Stomach (tissue), 19 donors: ENCODE measurements at places on chromosomes 7 and 10. TPM values are rescaled to one million over a fixed set of nuclear protein-coding genes. Genes with fewer than 3 reads are reported as not detected.

The RELN gene
- total RNA-seq, result 3.5 TPM

The ARL4A gene
- 11.1 TPM for total RNA-seq

The PCLO gene
- 8.1 TPM for total RNA-seq

The SEMA3A gene
- total RNA-seq, result 4.1 TPM

The GPRIN2 gene
- 3.5 TPM for total RNA-seq

DNA sequence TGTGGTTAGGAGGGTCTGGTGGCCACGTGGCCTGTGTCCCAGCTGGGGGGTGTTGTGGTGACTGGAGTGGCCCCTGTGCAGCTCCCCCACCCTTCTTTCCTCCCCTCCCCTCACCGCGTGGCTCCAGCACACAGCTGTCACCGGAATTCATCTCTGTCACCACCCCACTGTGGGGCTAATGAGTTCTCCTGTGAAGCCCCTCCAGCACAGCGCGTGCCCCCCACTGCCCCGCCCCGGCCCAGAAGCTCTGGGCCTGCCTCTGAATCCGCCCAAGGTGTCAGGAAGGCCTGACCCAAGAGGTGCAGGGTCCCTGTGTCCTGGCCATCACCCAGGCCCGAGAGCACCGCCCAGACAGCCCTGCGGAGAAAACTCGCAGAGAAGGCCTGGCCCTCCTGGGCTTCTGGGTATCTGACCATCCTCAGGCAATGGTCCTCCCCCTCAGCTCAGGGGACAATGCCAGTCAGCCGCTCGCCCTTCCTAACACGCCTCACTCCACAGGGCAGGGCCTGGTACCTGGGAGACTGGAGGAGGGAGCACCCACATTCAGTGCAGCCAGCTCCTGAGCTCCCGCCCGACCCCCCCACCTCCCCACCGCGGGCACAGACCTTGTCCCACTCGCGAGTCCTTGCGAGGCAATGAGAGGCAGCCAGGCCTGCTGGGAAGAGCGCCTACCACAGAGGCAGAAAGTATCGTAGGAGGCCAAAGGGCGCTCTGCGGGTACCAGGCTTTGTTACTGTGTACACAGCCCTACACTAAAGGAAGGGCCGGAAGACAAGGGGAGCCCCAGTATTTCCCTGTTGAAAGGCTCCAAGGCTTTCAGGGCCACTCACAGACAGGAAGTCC, 38.2 kb downstream of the GBX1 start:
- peaks cover 18% of the 10 kb centered on the region for H3K4me1 ChIP-seq
- H3K27ac ChIP-seq, result no peak overlapping the region
- peak; percentile 54 for DNase-seq
- no peak overlapping the region for H3K4me3 ChIP-seq

DNA sequence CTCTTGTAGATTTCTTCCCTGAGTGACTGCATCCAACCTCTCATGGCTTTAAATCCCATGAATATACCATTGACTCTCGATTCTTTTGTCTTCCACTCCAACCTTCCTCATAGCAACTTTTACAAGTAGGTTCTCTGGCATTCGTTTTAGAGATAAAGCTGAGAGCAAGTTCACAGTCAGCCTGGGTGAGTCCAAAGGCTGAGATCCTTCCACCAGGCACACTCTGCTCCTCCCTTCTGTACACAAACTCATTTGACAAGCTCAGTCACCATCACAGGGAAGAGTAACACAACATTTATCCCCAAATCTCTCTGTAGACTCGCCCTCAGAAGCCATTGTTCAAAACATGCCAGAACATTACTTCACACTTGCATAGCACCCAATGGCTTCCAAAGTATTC, 10.9 kb downstream of the CTTNBP2 start:
- H3K4me1 ChIP-seq, result peaks cover 8% of the 10 kb centered on the region
- H3K36me3 ChIP-seq, result no peaks in the 10 kb centered on the region
- no peak overlapping the region for H3K27ac ChIP-seq
- DNase-seq, result no peak

DNA sequence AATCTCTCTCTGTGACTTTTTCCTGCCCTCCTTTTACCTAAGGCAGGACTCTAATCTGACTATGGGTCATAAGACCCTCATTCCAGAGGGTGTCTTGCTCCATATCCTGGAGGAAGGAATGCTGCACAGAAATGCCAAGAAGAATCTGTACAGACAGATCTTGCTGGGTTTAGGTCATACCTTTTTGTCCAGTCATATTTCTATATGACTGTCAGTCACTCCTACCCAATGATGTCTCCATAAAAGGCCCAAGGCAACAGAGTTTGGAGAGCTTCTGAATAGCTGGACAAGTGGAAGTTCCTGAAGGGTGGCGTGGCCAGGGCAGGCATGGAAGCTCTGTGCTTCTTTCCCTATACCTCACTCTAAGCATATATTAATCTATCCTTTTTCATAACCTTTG, 47.5 kb downstream of the FEZF1 start:
- H3K4me1 ChIP-seq, result no peaks in the 10 kb centered on the region
- no peaks in the 10 kb centered on the region for H3K27me3 ChIP-seq
- H3K36me3 ChIP-seq, result no peaks in the 10 kb centered on the region
- no peak overlapping the region for H3K27ac ChIP-seq
- DNase-seq, result no peak
- H3K4me3 ChIP-seq, result no peak overlapping the region

- DNase-seq, result no peak
- H3K4me3 ChIP-seq, result no peak overlapping the region
- H3K27ac ChIP-seq, result no peak overlapping the region
- no peaks in the 10 kb centered on the region for H3K27me3 ChIP-seq
These were observed 15.2 kb upstream of the LAMB4 start for GRCh38 chr7:108145401-108145800.

DNA sequence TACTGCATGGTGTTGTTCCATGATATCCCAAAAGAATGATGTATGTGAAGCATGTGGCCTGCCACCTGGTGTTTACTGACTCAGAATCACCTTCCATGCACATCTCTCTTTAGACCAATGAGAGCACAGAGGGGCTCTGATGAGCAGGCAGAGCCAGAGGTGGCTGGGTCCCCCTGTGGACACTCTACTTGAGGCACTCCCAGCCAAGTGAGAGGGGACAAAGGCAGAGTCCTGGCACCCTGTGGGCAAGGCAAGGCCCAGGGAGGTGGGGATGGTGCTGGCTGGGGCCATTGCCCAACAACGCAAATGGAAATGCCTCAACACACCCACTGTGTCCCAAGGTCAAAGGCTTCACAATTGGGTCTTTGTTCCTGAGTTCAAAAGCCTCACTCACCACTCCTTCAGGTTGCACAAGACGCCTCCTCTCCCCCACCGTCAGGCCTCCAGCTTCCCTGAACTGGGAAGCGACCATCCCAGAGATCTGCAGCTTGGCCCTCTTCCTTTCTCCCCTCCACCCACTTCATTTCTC, 164.6 kb downstream of the NEURL1 start:
- no peak overlapping the region for H3K4me3 ChIP-seq
- peaks cover 51% of the 10 kb centered on the region for H3K4me1 ChIP-seq
- no peak overlapping the region for H3K27ac ChIP-seq

DNA sequence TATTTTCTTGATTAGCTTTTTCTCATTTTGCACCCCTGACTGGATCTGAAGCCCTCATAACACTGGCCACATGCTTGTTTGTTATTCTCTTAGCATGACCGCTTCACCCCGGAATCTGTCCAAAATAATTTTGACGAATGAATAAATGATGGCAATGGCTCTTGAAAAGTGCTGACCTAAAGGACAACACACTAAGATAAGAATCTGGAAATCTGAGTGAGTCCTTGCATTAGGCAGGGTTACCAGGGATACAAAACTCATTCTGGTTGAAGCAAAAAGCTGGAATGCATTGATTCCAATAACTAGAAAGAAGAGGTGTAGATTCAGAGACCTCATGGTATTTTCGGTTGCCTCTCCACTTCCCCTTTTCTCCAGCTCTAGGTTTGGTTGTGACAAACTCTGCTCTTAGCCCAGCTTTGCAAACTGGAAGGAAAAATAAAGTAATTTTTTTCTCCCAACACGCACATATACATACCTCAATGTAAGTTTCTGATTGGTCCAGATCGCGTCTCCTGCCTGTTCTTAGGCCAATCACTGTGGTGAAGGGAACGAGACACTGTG, 157.4 kb downstream of the SKIDA1 start:
- no peak overlapping the region for H3K4me3 ChIP-seq
- DNase-seq, result peak; percentile 26

- no peak for DNase-seq
- no peaks in the 10 kb centered on the region for H3K27me3 ChIP-seq
- H3K4me1 ChIP-seq, result no peaks in the 10 kb centered on the region
- no peaks in the 10 kb centered on the region for H3K36me3 ChIP-seq
- H3K4me3 ChIP-seq, result no peak overlapping the region
- no peak overlapping the region for H3K27ac ChIP-seq
These were observed 205.0 kb downstream of the FANK1 start for GRCh38 chr10:126101325-126101724.
